Stimulated activated CD4-positive, alpha-beta T cell treated with anti-CD3 and anti-CD28 coated beads, Interleukin-2, amount 100 ng/mL, for 4 hours (primary cell): ENCODE measurements at places on chromosomes 11 and 22.

DNA sequence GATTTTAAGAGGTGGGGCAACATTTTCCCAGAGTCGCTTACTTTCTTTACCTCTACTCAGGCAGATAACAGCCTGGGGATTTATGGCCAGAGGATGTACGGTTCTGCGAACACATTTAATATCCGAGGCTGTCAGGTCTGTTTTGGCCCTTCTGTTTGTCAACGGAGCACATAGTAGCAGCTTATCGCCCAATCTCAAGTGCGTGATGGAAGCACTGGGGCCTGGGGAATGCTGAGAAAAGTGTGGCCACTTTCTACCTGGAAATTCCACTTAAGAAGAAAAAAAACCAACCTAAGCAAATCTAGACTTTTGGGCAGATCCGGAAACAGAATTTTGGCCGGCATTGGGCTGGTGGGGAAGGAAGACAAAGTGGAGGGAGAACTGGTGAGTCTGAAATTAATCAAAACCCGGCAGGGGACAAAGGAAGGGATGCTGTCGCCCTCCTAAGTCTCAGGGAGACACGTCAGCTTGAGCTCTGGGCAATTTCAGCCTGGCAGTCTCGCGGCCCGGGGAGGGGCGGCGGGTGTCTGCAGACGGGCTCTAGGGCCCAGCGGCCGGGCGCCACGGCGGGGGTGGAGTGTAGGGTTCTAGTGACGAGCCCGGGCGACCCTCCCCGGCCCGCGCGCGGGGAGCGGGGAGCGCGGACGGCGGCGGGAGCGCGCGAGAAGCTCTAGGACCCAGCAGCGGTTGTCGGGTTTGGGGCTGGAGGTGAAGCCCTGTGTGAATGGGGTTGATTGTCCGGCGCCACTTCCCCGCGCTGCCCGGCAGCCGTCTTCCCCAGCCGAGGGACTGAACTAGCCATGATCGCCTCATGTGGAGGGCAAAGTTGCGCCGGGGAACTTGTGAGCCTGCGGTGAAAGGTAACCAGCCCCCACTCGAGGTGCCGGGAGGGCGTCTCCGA, at the start of gene AMOTL1:
TSS of gene AMOTL1 (plus strand) at position 656 of the 901 bp plus-strand sequence. CDS start at position 812, 156 bp downstream.
- DNase-seq, result no peak

- no peak for DNase-seq
Measured at GRCh38 chr22:26391091-26391490, 38.0 kb upstream of the ASPHD2 start.

- no peak for DNase-seq
Measured at GRCh38 chr11:7584910-7585309, 71.1 kb downstream of the PPFIBP2 start.

DNA sequence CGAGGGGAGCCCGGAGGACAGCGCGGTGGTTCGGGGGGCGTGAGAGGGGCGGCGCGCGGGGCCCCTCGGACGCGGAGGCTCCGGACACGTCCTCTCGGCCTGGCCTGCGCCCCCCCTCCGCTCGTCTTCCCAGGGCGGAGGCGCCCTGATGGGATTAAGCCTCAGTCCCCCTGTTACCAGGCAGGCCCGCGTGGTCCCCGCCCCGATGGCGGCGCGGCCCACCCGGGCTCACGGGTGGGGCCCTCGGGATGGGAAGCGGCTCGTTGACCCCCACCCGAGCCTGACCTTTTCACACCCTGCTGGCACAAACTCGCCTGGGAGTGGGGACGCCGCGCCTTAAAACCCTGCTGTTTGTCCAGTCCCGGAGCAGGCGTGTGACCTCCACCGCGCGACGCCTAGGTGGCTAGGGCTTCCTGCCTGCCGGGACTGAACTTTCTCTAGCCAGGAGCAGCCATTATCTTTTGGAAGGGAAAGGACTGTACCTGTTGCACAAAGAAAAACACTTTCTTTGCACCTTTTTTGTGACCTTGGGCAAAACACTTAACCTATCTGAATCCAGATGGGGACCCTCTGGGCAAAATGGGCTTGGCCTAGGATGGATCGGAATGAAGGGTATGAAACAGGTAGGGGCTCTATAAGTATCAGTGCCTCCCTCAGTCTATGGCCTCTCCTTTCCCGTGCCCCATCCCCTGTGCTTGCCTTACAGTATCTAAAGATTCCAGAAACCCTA, 1.0 kb downstream of the KIAA1671 start:
- no peak for DNase-seq

DNA sequence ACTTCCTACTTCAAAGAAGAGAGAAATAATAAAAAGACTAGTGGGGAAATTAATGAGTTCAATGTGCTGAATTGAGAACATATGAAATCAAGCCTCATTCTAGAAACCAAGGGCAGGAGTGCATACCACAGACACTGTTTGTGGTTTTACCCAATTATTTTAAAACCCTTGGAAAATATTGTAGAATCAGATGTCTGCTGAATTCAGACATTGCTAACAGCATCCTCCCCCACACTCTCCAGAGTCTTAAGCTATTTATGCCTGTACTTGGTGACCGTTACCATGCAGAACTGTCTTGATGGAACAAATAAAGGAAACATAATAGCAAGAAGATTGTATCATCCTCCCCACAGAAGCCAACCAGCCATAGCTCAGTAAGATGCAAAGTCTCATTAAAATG, 850.1 kb downstream of the NTM start:
- DNase-seq, result no peak

- no peak for DNase-seq
Measured at GRCh38 chr11:116492600-116492999, 280.2 kb downstream of the BUD13 start.

DNA sequence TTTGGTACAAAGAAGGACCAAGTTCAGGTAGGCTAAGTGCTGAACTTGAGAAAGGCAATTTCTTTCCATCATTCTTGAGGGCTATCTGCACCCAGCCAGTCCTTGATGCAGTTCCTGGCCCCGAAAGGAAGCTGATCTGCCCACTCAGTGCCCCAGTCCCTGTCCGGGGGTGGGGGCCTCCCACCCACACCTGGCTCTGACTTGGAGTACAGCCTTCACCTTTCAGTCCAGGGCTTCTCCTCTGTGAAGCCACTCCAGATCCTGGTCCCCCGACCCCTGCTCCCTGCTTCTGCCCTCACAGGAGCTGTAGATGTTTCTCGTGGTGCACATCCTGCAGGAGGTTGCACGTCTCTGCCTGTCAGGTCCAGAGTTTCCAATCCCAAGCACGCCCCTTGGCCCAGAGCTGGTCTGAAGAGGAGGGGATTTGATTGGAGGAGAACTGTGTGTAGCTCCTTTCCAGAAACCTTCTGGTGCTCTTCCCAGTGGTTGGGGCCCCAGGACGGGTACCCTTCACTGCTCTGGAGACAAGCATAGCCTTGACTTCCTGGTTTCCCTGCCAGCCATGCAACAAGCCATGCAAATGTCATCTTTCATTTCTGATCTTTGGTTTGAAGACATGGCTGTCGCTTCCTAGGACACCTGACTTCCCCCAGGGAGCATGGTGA, 75.3 kb downstream of the BCR start:
- no peak for DNase-seq

GRCh38 chr22:50694766-50695420, 22.3 kb downstream of the SHANK3 start:
- no peak for DNase-seq

DNA sequence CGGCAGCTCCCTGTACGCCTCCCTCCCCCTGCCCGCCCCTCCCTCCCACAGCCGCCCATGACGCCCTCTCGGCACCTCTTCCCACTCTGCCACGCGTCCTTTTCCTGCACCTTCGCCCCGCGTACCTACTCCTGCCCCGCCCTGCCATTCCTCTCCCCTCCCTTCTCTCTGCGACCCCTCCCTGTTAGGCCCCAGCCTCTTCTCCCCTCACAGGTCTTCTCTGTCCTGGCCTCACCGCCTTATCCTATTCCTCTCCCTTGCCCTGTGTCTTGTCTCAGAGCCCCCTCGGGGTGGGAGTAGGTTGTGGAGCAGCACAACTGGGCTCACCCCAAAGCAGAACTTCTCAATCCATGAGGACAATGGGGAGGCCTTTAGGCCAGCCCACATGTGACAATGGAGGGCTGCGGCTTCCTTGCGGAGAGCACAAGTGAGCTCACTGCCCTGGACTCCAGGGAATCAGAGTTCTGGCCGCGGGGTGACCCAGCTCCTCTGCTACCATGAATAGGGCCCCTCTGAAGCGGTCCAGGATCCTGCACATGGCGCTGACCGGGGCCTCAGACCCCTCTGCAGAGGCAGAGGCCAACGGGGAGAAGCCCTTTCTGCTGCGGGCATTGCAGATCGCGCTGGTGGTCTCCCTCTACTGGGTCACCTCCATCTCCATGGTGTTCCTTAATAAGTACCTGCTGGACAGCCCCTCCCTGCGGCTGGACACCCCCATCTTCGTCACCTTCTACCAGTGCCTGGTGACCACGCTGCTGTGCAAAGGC, 539 bp downstream of the SLC35C1 start:
- no peak for DNase-seq

- no peak for DNase-seq
Measured at GRCh38 chr11:43989162-43989981, 46.9 kb downstream of the C11orf96 start.

- no peak for DNase-seq
Measured at GRCh38 chr11:126098204-126098769, 35.6 kb upstream of the CDON start.

DNA sequence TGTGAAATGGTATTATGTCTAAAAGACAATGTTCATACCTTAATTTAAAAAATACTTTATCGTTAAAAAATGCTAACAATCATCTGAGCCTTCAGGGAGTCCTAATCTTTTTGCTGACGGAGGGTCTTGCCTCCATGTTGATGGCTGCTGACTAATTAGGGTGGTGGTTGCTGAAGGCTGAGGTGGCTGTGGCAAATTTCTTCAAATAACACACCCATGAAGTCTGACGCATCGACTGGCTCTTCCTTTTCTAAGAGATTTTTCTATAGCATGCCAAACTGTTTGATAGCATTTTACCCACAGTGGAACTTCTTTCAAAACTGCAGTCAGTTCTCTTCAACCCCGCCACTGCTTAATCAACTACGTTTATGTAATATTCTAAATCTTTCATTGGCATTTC, 33.6 kb downstream of the TCF20 start:
- DNase-seq, result no peak

- no peak for DNase-seq
Measured at GRCh38 chr11:62914416-62914815, 6.7 kb downstream of the CHRM1 start.

GRCh38 chr22:40758390-40758789, 60.8 kb downstream of the SLC25A17 start:
- no peak for DNase-seq

DNA sequence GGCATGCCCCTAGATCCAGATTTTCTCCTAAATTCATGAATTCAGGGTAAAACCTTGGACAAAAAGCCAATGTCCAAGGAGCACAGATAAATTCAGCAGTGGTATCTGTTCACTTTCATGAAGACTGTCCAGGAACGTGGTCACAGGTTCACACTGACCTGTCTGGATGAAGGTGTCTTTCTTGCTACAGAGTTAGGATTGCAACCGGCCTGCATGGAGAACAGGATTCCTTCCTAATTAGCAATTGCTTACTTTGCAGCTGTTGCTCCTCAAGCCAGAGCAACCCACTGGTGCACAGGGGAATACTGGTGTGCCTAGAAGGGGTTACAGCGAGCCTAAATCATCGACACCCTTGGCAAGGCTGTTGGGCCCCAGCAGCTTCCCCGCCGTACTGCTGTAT, 47.6 kb downstream of the LMO2 start:
- DNase-seq, result no peak

- DNase-seq, result no peak
Measured at GRCh38 chr11:114821621-114822412, 143.5 kb downstream of the NXPE2 start.

DNA sequence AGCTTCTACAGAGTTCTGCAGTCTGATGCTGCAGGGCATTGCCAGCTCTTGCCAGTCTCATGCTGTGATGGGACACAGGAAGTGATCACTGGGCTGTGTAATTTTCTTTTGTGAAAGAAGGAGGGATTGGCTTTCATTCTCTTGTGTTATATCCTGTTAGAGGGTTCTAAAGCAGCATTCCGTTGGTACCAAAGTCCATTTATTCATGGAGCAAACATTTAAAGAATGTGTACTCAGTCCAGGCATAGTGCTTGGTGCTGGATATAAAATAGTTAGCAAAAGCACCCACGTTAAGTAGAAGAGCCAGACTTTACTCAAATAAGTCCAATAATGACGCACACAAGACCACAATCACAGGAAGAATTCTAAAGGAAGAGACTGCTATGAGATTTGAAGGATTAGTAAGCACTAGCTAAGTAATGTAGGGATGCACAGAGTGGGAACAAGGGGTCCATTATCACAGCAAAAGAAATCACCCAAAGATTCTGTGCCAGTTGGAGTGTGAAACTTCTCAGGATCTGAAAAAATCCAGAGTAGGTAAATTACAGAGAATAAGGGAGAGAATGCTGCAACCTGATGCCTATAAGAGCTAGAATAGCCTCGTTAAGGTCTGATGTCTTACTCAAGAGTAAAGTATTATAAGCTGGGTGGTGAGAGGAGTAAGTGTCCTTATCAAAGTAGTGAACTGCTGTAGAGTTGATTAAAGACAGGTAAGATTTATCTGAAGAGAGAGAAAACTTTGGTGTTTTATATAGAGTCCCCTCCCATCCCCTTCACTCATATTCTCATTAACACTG, 728.3 kb downstream of the METTL15 start:
- no peak for DNase-seq

- no peak for DNase-seq
Measured at GRCh38 chr11:31803813-31804311, 7.3 kb downstream of the PAX6 start.

- DNase-seq, result no peak
Measured at GRCh38 chr11:2536440-2536989, 91.7 kb downstream of the KCNQ1 start.

- peak; percentile 6 for DNase-seq
Measured at GRCh38 chr22:45672564-45673481, 1.2 kb downstream of the ATXN10 start.

DNA sequence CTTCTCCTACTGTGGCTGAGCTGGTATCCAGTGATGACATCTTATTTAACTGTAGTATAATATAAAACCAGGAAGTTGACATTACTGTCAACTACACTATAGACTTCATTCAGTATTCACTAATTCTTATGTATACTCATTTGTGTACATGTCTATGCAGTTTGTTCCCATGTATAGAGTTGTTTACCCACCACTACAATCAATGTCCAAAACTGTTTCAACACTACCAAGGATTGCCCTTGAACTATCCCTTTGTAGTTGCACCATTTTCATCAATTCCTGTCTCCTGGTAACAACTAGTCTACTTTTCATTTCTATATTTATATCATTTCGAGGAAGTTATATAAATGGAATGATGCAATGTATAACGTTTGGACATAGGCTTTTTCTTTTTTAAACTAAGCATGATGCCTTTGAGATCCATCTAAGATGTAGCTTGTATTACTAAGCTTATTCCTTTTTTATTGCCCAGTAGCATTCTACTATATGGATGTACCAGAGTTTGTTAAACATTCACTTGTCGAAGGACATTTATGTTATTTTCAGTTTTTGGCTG, 39.2 kb downstream of the TMEM135 start:
- DNase-seq, result no peak

- no peak for DNase-seq
Measured at GRCh38 chr11:129012880-129013279, 70.2 kb upstream of the TP53AIP1 start.

- no peak for DNase-seq
Measured at GRCh38 chr11:64238999-64239398, 1.9 kb upstream of the FKBP2 start.
